Activated CD8-positive, alpha-beta memory T cell treated with anti-CD3 and anti-CD28 coated beads, Interleukin-2, amount 50 U/mL, for 4 hours (primary cell): ENCODE measurements at places on chromosomes 3 and 15.
A peak's percentile ranks its signal among the peaks of the same experiment; 100 is the strongest.

GRCh38 chr15:67085818-67086636 is 20.6 kb downstream of the SMAD3 start:
- no peak for DNase-seq

DNA sequence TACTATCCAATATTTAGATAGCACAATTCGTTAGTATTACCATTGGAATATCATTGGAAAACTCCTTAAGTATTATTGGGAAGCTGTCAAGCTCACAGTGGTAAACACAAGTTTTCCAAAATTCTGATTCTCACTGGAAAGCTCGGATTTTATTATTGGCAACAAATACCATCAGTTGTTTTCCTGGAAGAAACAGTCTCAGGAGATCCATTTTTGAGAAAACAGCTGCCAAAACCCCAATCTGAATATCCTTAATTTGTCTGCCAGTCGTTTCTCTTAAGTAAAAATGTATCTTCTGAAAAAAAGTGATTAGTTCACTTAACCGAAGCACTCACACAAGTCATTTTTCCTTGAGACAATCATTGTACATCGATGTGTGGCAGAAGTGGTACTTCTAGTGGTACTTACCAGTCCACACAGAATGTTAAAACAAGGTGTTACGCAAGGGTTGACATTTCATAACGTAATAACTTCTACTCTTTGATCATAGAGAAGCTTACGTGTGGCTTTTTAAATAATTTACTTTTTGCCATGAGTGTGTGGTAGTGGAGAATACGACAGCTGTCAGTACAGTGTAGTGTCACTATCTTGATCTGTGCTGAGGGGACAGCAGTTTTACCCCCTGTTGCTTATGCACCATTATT is 74.9 kb downstream of the FAM43A start:
- no peak for DNase-seq

DNA sequence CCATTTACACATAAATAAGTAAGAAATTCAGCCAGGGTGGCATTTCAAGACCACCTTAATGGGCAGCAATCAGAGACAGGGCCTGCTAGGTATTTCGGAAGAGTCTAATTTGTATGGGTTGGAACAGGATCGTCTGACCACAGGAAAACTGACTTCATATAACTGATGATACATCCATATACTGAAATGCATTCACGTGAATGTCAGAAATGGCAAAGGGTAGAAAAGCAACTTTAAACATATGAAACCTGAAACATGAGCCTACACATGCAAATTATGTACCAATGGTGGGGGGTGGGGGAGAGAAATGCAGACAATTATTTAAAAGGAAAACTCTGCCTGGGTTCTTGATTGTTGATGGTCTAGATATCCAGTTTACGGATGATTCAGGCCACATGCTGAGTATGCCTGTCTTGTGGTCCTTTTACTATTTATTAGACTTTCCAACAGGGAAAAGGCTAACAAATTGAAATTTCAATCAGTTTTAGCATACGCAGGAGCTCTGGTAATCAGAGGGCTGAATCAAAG is 582.2 kb downstream of the FOXP1 start:
- DNase-seq, result no peak

GRCh38 chr15:65918357-65918920 is 49.1 kb downstream of the RAB11A start:
- no peak for DNase-seq

DNA sequence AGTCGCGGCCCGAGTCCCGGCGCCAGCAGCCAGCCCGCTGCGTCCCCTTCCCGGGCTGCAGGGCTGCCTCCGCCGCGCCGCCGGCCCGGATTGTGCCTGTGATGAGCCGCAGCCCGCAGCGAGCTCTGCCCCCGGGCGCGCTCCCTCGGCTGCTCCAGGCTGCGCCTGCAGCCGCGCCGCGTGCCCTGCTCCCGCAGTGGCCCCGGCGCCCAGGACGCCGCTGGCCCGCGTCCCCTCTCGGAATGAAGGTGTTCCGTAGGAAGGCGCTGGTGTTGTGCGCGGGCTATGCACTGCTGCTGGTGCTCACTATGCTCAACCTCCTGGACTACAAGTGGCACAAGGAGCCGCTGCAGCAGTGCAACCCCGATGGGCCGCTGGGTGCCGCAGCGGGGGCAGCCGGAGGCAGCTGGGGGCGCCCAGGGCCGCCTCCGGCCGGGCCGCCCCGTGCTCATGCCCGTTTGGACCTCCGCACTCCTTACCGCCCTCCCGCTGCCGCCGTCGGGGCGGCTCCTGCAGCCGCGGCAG is 1.2 kb downstream of the CHST2 start:
- DNase-seq, result peak; percentile 35

DNA sequence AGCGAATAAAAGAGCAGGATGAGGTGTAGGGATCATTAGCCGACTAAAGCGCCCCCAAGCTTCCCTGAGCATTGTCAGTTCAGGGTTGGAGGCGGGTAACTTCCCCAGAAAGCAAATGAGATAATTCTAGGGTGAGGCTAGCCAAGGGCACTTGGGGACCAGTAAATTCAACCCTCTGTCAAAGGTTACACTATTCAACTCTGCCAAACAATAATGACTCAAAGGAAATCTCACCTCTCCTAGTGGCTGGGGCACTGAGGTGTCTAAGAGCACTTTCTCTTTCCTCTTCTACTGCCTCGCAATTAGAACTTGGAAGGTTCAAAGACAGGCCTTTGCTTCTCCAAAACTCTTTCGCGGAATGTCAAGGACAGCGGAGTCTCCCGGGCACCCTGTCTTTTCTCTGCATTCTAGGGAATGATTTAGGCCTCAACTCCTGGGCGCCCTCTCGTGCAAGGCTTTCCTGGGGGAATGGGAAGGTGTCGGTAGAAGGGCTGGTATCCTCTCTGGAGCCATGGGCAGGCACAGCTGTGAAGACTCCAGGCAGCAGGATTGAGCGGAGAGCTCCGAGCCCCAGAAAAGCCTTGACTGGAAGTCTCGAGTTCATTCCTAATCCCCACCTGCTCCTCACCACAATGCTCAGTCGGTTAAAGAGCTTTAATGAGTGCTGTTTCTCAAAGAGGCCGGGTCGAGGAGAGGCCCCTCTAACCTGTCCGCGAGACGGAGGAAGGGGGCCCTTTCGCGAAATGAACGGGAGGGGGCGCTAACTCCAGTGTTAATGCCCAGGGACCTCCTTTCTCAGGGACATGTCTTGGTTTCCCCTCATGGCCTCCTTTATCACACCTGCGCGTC is 21.9 kb downstream of the ZIC4 start:
- DNase-seq, result no peak

- no peak for DNase-seq
Measured at GRCh38 chr3:12630292-12630691, 33.6 kb downstream of the RAF1 start.

DNA sequence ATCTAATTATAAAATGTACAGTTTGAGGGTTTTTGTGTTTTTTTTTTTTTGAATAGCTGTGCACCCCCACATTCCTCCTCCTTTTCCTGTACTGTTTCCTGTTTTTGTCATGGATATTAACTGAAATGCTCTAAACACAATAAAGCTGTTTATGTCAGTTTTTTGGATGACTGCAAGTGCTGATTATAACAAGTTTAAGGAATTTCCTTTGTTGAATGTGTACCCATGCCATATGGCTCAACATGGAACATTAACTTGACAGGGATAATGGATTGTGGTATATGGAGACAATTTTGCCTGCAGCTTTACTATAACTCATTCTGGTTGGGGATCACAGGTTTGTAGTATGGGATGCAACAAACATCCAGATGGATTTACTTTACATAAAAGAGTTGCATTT is 216.4 kb downstream of the TCF12 start:
- no peak for DNase-seq

GRCh38 chr3:113685124-113685523 is 11.3 kb downstream of the USF3 start:
- no peak for DNase-seq

GRCh38 chr15:97874139-97874538 is 86.4 kb upstream of the ARRDC4 start:
- DNase-seq, result no peak
